ENCODE measurements at places on chromosomes 16 and 17.

- no peak for DNase-seq
Measured at GRCh38 chr17:71666047-71666446, 454.8 kb upstream of the SOX9 start.

- no peak for DNase-seq
Measured at GRCh38 chr16:86195863-86196630, 297.1 kb downstream of the IRF8 start.

GRCh38 chr17:74194682-74195081 is 8.8 kb upstream of the RPL38 start:
- DNase-seq, result no peak

- no peak for DNase-seq
Measured at GRCh38 chr17:31497994-31498826, 106.7 kb downstream of the RAB11FIP4 start.

DNA sequence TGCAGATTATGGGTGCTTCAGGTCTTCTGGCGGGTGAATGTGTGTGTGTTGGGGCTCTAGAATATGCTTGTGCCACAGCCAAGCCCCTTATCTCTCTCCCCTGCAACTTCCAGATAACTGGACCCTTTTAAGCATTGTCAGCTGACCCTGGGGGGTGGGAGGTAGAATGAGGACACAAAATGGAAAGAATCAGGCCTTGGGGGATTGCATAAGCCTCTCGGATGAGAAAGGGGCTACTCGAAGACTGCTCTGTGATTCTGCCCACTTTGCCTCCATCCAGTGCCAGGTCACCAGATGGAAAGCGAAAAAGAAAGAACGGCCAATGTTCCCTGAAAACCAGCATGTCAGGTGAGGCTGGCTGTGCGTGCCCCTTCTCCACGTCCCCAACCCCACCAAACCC is 13.8 kb downstream of the THRA start:
- DNase-seq, result no peak
